ENCODE measurements at places on chromosomes 2 and 18.

DNA sequence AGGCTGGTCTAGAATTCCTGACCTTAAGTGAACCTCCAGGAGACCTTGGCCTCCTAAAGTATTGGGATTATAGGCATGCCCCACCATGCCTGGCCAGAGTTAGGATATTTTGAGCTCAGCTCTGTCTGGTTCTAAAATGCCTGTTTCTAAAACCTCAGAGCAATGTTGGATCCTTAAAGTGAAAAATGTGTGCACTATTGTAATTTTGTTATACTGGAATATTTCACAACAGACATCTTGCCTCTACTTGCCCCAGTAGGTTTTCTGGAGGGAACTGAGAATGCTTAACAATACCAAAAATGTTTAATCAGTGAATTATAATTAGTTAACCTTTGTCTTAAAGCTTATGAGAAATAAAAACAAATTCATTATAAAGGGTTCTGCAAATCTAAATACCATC, 144.6 kb upstream of the CCDC195 start:
- DNase-seq = no peak

DNA sequence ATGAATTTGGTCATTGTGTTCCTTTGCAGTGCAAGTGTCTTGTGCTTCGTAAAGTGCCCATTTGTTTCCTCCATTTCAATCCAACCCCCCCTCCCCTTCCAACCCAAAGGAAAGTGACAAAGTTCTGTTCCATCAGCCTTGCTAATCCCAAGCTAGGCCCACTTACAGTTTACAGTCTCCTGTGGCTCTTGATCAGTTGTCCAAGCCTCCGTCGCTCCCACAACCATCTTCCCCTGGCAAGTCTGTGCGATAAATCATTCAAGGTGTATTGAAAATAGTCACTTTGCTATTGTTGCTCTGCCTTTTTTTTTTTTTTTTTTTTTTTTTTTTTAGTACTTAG, 6.5 kb downstream of the POU3F3 start:
- DNase-seq = no peak

GRCh38 chr2:11777886-11778415, 31.5 kb downstream of the LPIN1 start:
- no peak for DNase-seq

GRCh38 chr2:61670591-61671501, 132.7 kb upstream of the XPO1 start:
- DNase-seq = no peak

- no peak for DNase-seq
Observed at GRCh38 chr2:146867477-146867986, 977.3 kb upstream of the ACVR2A start.

DNA sequence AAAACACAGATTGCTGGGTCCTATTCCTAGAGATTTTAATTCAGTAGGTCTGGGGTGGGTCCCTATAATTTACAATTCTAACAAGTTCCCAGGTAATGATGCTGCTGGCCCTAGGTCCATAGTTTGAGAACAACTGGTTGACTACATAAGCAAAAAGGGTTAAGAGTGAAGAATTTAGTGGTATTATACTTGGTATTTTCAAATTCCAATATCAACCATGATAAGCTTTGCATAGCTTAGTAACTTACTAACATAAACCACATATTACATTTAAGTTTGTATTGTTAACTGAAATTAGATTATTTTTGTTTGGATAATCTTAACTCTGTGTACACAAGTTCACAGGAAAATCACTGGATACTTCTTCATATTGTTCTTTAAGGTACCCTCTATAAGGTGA, 862.9 kb upstream of the ACVR2A start:
- DNase-seq = no peak

DNA sequence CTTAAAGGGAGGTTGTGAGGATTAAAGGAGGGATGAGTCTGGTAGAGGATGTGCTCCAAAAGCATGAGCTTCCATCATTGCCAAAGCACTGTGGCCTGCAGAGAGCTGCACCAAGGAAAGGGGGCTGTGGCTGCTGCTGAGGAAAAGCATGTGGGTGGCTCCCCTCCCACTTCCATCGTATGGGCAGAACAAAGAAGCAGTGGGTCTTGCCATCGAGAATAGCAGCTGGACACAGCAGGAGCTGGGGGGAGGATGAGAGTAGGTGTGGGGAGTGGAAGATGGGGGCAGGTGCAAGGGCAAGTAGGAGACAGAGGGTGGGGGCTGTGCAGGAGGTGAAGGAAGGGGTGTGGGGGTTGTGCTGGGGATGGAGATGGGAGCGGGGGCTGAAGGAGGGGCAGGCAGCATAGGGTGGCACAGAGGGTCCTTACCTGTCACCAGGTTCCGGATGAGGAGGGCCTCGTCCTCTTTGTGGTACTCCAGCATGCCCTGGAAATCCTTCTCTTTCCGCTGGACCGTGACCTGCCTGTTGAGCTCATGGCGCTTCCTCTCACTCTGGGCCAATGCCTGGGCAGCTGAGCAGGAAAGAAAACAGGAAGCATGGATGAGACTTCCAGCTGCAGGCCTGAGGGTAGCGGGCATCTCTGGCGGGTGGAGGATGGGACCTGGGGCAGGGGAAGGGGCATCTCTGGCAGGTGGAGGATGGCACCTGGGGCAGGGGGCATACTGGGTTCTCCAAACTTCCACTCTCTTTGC, 33.6 kb upstream of the ACAA2 start:
- no peak for DNase-seq

GRCh38 chr2:141260911-141261310, 869.9 kb downstream of the LRP1B start:
- DNase-seq = no peak

GRCh38 chr2:117137371-117137770, 677.1 kb upstream of the DDX18 start:
- DNase-seq = no peak

GRCh38 chr2:48110492-48110891, 204.2 kb upstream of the FBXO11 start:
- DNase-seq = no peak

DNA sequence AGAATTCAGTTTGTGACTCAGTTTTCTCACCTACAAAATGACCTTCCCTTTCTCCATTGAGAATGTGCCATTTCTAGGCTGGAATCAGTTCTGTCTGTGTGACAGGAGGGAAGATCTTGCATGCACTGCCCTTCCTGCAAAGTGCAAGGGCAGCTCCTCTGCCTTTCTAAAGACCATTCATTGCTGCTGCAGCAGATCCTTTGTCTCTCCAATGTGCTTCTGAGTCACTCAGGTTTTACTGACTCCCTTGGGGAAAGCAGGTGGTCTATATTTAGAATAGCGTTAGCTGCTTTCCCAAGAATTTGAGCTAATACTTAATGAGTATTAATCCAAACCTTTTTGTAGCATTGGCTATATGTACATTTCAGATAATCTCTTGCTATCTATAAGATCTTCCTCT, 62.5 kb downstream of the DAW1 start:
- DNase-seq = no peak

GRCh38 chr2:133676392-133677130, 108.3 kb upstream of the NCKAP5 start:
- DNase-seq = no peak

DNA sequence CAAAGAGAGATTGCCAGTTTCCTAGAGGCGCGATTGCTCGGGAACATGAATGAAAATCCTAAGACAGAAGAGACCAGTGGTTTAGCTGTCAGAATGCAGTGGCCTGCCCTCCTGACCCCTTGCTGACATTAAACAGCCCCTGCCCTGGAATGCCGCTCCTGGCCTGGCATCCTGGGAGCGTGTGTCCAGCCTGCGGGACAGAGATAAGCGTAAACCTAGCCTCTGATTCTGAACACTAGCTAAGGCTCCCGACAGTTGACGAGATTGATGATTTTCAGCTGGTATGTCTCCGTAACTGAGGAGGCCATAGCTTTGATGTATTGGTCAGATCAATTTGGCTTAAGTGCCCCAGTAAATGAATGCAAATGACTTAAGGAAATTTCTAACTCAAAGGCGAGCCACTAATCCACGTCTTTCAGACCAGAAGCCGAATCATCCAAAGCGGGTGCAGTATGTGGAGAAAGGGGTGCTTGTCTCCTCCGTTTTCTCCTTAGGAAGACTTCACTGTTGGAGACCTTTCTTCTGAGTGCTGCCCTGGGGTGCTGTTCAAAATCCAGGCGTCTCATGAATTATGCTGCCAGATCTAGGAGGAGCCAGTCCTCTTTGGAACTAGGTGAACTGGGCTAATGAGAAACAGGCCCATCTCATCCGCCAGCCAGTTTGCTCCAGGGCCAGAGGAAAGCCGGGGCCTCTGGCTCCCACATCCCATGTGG, 142.5 kb upstream of the L3MBTL4 start:
- DNase-seq = no peak

DNA sequence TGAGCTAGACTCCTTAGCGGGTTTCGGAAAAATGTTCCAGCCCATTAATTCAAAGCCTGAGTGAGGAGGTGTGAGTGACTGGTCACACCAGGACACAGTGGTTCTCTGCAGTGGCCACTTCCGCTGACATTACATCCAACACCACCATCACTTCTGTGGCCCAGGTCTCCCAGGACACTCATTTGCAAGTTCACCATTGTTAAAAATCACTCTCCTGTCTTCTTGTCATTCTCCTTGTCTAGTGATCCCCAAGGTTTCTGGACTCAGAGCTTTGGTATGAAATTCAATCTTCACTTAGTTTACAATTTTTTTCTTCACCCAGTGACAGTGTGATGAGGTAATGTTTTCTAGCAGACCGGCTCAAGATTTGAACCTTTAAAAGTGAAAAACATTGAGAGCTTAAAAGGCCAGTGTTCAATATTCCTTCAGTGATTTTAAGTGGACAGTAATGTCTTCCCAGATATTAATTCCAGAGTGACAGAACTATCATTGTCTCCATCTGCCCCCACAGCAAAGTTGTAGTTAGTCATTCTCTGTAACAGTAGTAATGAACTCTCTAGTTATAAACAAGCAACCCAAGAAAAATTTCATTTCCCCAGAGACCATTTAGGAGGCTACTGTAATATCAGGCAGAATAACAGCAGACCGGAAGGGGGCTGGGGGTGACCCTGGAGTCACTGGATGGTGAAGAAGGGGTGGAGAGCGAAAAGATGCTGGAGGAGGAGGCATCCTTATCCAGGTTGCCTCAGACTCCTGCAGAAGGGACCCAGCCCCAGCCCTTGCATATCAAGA, 164.9 kb downstream of the GFPT1 start:
- DNase-seq = no peak

DNA sequence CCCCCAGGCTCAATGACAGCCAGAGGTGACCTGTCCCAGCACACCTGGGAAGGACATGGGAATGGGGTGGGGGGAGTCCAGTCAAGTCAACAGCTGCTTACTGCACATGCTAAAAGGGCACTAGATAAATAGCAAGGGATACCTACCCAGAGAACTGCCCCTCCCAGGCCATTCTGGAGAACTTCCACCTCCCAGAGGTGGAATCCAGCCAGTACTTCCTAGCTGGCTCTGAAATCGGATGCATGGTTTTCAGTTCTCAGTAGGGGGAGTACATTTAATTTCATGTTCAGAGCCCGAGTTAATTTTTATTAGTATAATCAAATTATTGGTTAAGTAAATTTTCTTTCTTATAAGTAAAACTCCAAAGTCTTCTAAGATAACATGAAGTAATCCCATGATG, 28.9 kb upstream of the ITGA6 start:
- no peak for DNase-seq

DNA sequence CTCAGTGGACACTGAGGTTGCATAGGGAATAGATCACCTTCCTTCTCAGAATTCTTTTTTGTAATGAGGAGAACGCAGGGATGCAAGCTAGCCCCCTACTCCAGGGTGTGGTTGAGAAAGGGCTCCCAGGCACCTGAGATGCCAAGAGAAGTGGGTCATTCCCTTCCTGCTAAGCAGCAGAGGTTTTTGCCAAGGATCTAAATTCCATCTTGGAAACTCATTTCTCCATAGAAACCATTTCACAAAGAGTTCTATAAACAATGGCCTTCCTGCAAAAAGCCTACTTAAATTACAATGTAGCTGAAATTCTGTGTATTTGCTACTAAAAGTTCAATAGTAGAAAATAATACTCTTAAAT, 3.7 kb upstream of the PPP3R1 start:
- no peak for DNase-seq

DNA sequence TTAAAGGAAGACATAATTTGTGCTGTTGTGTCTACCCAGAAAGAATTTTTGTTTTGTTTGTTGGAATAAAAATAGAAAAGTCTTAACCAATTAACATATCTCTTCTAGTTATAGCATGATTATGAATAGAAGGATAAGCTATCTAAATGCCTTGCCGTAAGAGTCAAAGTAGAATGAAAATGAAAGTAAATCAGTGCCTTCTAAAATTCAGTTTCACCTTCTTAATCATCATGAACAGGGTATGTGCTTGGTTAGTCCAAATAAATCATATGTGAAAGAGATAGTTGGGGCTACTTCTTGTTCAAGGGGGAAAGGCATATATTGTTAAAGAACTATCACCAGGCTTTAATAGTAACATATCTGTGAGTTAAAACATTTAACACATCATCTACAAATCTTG, 91.5 kb downstream of the GULP1 start:
- no peak for DNase-seq

- DNase-seq = no peak
Observed at GRCh38 chr2:94994063-94994913, 31.2 kb upstream of the MAL start.

DNA sequence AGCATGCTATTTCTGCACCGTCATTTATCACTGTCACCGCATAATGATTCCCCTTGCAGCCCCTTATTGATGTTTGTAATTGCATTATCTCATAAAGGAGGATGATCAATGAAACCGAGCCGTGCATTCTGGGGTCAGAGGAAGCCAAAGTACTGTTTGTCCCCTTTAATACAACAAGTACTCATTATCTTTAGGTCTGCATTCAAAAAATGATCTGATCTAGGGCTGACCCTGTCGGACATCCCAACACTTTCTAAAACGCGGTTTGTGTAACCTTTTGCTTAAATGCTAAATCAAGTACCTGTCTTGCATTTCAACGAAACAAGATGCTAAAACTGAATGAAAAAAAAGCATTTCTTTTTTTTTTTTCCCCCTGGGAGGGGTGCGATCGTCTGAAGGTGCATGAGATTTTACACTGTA, 143.8 kb downstream of the MEIS1 start:
- DNase-seq = no peak

- no peak for DNase-seq
Observed at GRCh38 chr2:132550946-132551345, 119.1 kb downstream of the LYPD1 start.

DNA sequence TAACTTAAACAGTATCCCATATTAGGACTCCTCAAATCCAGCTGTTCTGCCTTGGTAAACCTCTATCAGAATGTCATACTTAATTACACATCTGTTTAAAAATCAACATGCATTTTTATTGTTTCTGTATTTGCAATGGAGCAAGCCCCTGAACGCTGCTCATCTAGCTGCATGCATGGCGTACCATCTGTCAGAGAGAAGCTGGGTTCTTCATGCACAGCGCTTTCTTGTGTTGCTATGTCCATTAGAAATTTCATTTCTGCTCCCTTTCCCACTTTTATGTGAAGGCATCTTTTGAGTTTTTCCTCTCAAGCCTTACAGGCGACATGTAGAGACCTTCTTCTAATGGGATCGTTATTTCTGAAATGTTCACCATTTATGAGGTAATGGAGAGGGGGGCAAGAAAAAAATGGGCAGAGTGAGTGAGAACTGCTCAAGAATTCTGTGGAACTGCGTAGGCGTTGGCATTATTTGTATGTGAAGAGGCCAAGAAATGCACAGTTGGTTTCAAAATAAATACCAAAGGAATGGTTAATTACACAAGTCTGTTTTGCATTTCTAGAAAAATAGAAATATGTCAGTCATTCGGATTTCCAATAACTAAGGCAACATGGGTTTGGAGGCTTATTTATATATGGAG, 31.6 kb downstream of the INSIG2 start:
- no peak for DNase-seq

- peak; percentile 49 for DNase-seq
Observed at GRCh38 chr18:2971741-2972552, 41.0 kb downstream of the LPIN2 start.
